ENCODE measurements at places on chromosomes 2 and 18. TPM values are rescaled to one million over a fixed set of nuclear protein-coding genes. Genes with fewer than 3 reads are reported as not detected.

DNA sequence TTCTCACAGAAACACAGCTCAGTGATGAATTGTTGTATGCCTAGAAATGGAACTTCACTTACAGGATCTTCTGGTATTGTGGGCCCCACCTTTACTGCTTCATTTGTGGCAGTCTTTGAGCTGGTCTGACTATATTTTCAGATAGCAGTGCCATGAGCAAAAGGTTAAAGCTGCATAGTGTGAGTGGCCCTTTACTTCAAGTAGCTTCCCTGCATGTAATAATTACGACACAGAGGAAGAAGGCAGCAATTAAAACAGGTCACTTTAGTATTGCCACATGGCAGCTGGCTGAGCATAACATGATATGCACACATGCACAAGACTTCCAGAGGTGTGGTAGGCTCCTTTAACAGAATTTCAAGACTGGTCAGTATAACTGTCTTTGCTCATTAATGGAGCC, 426.3 kb upstream of the ZEB2 start:
- H3K27ac ChIP-seq: no peak overlapping the region
- H3K36me3 ChIP-seq: no peaks in the 10 kb centered on the region
- DNase-seq: no peak
- peaks cover 3% of the 10 kb centered on the region for H3K4me1 ChIP-seq
- H3K27me3 ChIP-seq: no peaks in the 10 kb centered on the region
- H3K4me3 ChIP-seq: no peak overlapping the region

- DNase-seq: peak; percentile 34
- H3K27ac ChIP-seq: peak overlapping the region; percentile 89
- H3K4me1 ChIP-seq: peaks cover 24% of the 10 kb centered on the region
- peak overlapping the region; percentile 90 for H3K4me3 ChIP-seq
Measured at GRCh38 chr2:176001281-176001915, 669 bp downstream of the LNPK start.

- H3K27ac ChIP-seq: no peak overlapping the region
- no peak for DNase-seq
Measured at GRCh38 chr18:8745355-8746014, 40.1 kb downstream of the MTCL1 start.

- no peak overlapping the region for H3K4me3 ChIP-seq
- DNase-seq: no peak
- H3K36me3 ChIP-seq: no peaks in the 10 kb centered on the region
- no peaks in the 10 kb centered on the region for H3K27me3 ChIP-seq
Measured at GRCh38 chr2:28492282-28492681, 3.6 kb upstream of the PLB1 start.

- H3K27me3 ChIP-seq: no peaks in the 10 kb centered on the region
- no peak for DNase-seq
- no peaks in the 10 kb centered on the region for H3K4me1 ChIP-seq
- no peaks in the 10 kb centered on the region for H3K36me3 ChIP-seq
- H3K4me3 ChIP-seq: no peak overlapping the region
Measured at GRCh38 chr2:177584030-177584692, 191.6 kb downstream of the AGPS start.

GRCh38 chr18:50284255-50284885, 3.0 kb upstream of the MBD1 start:
- no peaks in the 10 kb centered on the region for H3K27me3 ChIP-seq
- H3K36me3 ChIP-seq: no peaks in the 10 kb centered on the region
- no peak overlapping the region for H3K27ac ChIP-seq
- no peak overlapping the region for H3K4me3 ChIP-seq
- peaks cover 25% of the 10 kb centered on the region for H3K4me1 ChIP-seq

GRCh38 chr2:167140767-167141166, 252.5 kb downstream of the XIRP2 start:
- H3K4me3 ChIP-seq: no peak overlapping the region
- H3K27ac ChIP-seq: peak overlapping the region; percentile 78
- peak; percentile 61 for DNase-seq
- H3K27me3 ChIP-seq: no peaks in the 10 kb centered on the region
- H3K36me3 ChIP-seq: no peaks in the 10 kb centered on the region

- no peaks in the 10 kb centered on the region for H3K4me1 ChIP-seq
- H3K27ac ChIP-seq: no peak overlapping the region
- H3K4me3 ChIP-seq: no peak overlapping the region
Measured at GRCh38 chr2:3294493-3294892, 83.1 kb downstream of the EIPR1 start.

DNA sequence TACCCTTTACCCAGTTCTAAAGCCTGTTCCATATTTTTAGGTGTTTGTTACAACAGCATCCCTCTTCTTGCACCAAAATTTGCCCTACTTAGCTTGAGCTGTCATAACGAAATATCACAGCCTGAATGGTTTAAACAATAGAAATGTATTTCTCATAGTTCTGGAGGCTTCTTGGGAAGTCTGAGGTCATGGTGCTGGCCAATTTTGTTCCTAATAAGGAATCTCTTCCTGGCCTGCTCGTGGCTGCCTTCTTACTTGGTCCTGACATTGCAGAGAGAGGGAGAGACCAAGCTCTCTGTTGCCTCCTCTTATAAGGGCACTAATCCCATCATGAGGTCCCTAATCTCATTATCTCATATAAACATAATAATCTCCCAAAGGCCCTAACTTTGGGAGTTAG, 267.8 kb downstream of the PID1 start:
- no peak overlapping the region for H3K4me3 ChIP-seq
- H3K27ac ChIP-seq: no peak overlapping the region
- DNase-seq: no peak

DNA sequence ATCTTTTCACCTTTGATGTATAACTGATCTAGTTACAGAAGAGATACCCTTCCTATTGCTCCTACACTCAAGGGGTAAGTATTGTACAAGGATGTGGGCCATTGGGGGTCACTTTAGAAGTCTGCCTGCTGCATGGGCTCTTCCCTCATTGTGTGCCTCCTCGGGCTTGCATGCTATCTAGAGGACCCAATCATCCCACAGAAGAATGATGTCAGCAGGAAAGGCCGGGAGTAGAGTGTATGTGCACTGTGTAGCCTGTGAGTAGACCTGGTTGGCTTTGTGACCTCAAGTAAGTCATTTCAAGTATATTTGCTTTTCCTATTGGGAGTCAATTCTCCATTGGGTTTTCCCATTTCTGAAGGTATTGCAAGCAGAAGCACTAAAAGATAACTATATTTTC, 129.5 kb upstream of the TRIB2 start:
- H3K36me3 ChIP-seq: no peaks in the 10 kb centered on the region
- DNase-seq: no peak
- no peak overlapping the region for H3K4me3 ChIP-seq
- H3K27me3 ChIP-seq: no peaks in the 10 kb centered on the region
- no peak overlapping the region for H3K27ac ChIP-seq

DNA sequence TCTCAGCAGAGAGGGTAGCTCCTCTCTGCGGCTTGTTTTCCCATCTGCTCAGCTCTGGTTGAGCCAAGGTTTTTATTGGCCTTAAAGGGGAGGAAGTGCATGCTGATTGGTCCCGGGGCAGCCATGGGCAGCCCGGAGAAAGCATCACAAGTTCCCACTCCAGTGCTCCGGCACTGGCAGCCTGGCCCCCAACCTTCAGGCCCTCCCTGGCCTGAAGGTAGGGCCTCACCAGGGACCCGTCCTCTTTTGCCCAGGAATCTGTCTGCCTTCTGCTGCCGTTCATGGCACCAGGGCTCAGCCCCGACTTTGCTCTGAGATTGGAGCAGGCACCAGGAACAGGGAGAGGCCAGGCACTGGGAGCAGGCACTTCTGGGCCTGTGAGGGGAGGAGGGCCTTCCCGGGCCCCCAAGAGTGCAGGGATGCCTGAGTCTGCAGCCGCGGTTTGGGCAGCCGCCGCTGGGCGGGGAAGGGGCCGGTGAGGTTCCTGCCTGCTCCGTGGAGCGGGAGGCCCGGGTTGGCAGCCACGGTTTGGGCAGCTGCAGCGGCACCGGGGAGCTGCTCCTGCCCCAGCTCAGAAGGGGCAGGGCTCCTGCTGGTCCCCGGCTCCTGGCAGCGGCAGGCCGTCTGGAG, 17.5 kb upstream of the ILKAP start:
- peak overlapping the region; percentile 14 for H3K4me3 ChIP-seq
- H3K4me1 ChIP-seq: no peaks in the 10 kb centered on the region
- H3K27ac ChIP-seq: no peak overlapping the region
- H3K36me3 ChIP-seq: no peaks in the 10 kb centered on the region

DNA sequence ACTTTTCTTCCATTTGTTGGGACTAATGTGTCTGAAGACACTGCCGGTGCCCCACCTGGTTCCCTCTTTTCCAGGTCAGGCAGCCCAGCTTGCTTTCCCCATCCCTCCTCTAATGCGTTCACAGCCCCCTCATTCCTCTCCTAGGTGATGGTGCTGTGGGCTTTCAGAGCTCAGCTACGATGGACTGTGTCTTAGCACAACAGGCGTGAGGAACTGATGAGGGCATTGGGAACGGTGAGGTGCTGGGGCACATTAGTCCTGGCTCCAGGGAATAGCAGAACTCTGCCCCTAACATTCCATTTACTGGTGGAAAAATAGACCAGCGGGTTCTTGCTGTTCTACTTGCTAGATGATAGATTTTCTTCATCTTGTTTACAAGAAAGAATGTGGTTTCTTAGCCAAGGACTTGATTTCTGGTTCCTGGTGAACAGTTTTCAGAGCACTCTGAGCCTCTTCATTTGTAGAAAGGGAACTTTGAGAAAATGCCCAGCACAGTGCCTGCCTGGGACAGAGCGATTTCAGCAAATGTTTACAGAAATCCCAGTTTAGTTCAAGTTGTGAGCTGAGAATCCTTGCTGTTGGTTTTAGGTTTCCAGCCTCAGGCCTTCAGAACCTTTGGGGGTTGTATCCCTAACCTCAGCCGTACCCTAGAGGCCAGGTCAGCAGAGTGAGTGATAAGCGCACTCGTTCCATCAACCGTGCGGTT, 42.5 kb downstream of the LDLRAD4 start:
- no peak overlapping the region for H3K27ac ChIP-seq
- H3K4me3 ChIP-seq: no peak overlapping the region
- H3K36me3 ChIP-seq: no peaks in the 10 kb centered on the region
- peaks cover 46% of the 10 kb centered on the region for H3K4me1 ChIP-seq

DNA sequence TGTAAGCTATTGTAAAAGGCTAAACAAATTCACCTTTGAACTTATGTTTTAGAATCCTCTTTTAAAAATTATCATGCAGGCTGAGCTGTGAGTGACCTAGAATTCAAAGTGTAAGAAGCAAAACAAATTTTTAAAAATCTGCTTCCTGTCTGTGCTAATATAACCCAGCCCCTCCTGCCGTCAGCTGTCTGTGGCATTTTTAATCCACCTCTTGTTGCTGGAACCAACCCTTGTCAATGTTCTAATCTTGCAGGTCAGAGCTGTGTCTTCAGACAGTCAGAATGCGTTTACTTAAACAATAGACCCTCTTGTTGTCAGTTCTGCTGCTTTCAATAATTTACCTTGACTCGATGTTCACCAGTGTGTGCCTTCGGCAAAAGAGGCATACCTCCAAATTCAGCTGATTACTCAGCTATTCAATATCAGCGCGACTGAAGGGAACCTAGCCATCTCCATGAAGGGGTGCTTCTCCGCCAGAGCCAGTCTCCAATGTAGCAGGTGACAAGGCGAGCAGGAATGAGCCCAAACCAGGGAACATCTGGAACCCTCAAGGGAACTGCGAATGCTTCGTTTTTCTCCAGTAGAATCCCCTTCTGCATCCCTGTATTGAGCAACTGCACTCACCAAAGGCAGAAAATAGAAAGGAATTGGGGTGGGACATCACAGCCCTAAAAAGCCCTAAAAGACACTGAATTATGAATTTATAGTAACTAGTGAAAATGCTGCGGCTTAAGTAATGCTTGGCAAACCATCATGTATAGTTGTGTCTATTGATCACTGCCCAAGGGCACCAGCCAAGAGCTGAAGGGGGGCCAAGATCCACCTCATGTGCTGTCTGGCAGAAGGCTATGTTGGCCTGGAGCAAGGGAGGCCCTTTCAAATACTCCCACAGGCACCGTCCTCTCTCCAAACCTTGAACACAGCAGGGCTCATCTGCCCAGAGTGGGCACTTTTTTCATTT, 62.5 kb downstream of the LYPD6B start:
- no peak for DNase-seq
- H3K4me3 ChIP-seq: no peak overlapping the region
- H3K4me1 ChIP-seq: no peaks in the 10 kb centered on the region
- H3K36me3 ChIP-seq: no peaks in the 10 kb centered on the region
- H3K27ac ChIP-seq: no peak overlapping the region

GRCh38 chr2:56012221-56012765, 88.7 kb upstream of the EFEMP1 start:
- H3K27me3 ChIP-seq: no peaks in the 10 kb centered on the region
- H3K4me3 ChIP-seq: no peak overlapping the region
- no peak for DNase-seq
- H3K36me3 ChIP-seq: no peaks in the 10 kb centered on the region
- H3K27ac ChIP-seq: no peak overlapping the region
- H3K4me1 ChIP-seq: no peaks in the 10 kb centered on the region

GRCh38 chr2:204914708-204915107, 369.4 kb downstream of the PARD3B start:
- H3K4me3 ChIP-seq: no peak overlapping the region
- no peaks in the 10 kb centered on the region for H3K4me1 ChIP-seq
- no peaks in the 10 kb centered on the region for H3K36me3 ChIP-seq

DNA sequence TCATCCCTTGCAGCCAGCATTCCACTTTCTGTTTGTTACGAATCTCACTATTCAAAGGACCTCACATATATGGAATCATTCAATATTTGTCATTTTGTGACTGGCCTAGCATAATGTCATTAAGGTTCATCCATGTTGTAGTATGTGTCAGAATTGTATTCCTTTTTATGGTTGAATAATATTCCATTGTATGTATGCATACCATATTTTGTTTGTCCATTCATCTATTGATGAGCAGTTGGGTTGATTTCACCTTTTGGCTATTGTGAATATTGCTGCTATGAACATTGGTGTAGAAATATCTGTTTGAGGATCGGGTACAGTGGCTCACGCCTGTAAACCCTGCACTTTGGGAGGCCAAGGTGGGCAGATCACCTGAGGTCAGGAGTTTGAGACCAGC, 35.0 kb downstream of the PSMD14 start:
- H3K27ac ChIP-seq: no peak overlapping the region
- no peak for DNase-seq
- no peak overlapping the region for H3K4me3 ChIP-seq
- H3K36me3 ChIP-seq: no peaks in the 10 kb centered on the region
- no peaks in the 10 kb centered on the region for H3K27me3 ChIP-seq

- no peaks in the 10 kb centered on the region for H3K36me3 ChIP-seq
- H3K4me3 ChIP-seq: no peak overlapping the region
- H3K4me1 ChIP-seq: no peaks in the 10 kb centered on the region
- DNase-seq: no peak
Measured at GRCh38 chr2:190615555-190616200, 33.2 kb upstream of the NAB1 start.

Gene CYRIA
- 1.3 TPM for polyA plus RNA-seq

Gene POTEE
- not detected for polyA plus RNA-seq

Gene NEB
- polyA plus RNA-seq: 0.33 TPM

Gene GKN2
- not detected for polyA plus RNA-seq

Gene IL36RN
- polyA plus RNA-seq: not detected

Gene GRB14
- polyA plus RNA-seq: 4.5 TPM

Gene CDH19
- 15.2 TPM for polyA plus RNA-seq

Gene BOLL
- polyA plus RNA-seq: not detected
